NCI-H69 (cell line): ENCODE measurements at places on chromosomes 2 and 18.

DNA sequence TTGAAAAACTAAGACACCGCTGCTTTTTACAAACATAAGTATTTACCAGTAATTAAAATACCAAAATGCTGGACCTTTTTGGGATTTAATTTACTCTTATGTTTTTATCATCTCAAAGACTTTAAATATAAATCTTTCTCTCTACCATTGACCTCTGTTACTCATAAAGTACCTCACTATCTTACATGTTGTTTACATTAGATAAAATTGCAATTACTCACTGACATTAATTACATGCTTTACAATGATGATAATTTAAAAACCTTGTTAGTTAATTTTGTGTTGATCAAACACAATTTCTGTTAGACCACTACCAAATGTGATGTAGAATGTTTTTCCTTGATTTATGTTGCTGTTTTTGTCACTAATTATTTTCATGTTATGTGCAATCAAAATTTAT is 139.5 kb downstream of the PTH2R start:
- DNase-seq = peak; percentile 36

DNA sequence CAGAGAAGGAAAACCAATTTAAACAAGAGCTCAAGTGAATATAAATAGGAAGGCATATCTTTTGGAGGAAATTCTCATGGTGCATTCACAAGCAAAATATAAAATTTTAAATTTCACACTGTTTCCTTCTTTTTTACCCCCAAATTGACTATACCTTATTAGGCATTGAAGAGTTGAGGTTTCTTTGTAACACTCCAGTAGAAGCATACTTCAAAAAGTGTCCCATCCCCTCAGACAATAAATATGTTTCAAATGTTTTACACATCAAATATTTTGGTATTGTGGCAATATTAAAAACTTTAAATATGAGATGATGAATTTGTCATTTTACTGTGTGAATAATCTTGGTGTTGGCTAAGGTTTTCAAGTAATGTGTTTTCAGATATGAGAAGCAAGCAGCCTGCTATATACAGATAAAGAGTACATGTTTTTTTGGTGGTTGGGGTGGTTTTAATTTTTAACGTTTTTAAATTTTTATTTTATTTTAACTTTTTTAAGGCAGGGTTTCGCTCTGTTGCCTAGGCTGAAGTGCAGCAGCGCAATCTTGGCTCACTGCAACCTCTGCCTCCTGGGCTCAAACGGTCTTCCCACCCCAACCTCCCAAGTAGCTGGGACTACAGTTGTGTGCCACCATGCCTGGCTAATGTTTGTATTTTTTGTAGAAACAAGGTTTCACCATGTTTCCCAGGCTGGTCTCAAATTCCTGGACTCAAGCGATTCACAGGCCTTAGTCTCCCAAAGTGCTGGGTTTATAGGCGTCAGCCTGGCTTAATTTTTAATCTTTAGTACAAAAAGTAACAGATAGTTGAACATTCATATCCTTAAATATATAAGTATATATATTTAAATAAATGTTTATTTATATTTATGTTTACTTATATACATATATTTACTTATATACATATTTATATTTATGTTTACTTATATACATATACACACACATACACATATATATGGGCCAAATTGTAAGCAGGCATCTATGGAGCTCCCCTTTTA is 36.5 kb upstream of the DLX1 start:
- no peak for DNase-seq

DNA sequence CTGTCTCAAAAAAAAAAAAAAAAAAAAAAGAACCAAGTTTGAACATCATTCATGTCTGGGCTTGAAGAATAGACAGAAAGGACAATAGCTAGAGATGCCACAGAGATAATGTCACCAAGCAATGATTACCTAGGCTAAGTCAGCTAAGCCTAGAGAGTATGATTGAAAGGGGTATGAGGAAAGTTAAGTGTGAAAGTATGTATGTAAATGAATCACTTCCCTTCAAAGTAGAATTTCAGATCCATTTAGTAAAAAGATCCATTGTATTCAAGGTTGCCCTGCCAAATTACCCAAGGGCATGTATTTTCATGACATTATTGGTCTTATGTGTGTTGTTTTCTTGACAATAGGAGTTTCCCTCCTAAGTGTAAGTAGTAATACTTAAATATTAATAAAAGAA is 34.1 kb upstream of the SLC39A10 start:
- DNase-seq = no peak

DNA sequence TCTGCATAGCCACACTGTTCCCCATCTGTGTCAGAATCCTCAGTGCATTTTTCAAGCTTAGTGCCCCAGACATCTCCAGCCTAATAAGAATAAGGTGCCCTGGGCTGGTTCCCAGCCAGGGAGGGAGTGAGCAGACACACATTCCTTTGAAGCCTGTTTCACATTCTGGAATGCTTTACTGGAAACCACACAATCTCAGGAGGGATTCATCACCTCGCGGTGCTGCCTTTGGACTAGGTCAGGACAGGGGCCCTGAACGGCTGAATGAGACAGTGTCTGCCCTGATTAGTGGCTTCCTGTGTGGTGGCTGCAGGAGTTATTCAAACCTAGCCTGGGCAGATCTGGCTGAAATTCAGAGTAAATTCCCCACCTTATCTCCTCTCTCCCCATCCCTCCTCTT is 108.0 kb upstream of the LDAH start:
- DNase-seq = no peak

- DNase-seq = no peak
Observed at GRCh38 chr2:46087492-46087891, 209.7 kb upstream of the EPAS1 start.

GRCh38 chr2:150391779-150392178 is 95.7 kb downstream of the RND3 start:
- no peak for DNase-seq

GRCh38 chr18:79785831-79786230 is 11.9 kb upstream of the KCNG2 start:
- DNase-seq = no peak

- no peak for DNase-seq
Observed at GRCh38 chr2:191486584-191487320, 191.2 kb upstream of the NABP1 start.

- peak; percentile 12 for DNase-seq
Observed at GRCh38 chr2:203225423-203226039, 13.3 kb upstream of the CYP20A1 start.

DNA sequence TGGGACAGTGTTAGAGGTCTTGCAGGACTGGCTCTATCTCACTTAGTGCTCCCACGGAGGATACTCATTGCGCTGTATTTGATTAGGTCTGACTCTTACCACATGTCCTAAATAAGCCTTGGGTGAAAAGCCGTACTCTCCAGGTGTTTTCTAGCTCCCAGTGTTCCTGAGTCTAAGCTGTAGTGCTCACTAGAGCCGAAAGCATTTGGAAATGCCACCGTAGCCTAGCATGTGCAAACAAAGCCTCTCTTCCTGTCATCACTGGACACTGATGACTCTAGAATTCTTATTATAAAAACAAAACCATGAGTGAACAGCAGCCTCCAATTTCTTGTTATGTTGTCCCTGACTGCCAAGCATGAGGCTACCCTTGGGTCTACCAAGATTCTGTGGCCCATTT is 206.2 kb downstream of the TPGS2 start:
- no peak for DNase-seq

- DNase-seq = peak; percentile 29
Observed at GRCh38 chr2:84741182-84741822, 139.6 kb downstream of the TRABD2A start.

- DNase-seq = no peak
Observed at GRCh38 chr18:66226782-66227181, 377.1 kb downstream of the CDH19 start.

- no peak for DNase-seq
Observed at GRCh38 chr2:195490319-195490718, 166.7 kb upstream of the SLC39A10 start.

- no peak for DNase-seq
Observed at GRCh38 chr18:8695932-8696517, 9.3 kb upstream of the MTCL1 start.

- DNase-seq = no peak
Observed at GRCh38 chr18:59318460-59319050, at the start of gene CPLX4. Gene CPLX4 (minus strand): TSS chr18:59318649. CDS start chr18:59318462, 187 bp downstream.

- DNase-seq = no peak
Observed at GRCh38 chr2:160869411-160869810, 290.8 kb upstream of the TANK start.

GRCh38 chr18:62118328-62118727 is 68.5 kb downstream of the PIGN start:
- no peak for DNase-seq

DNA sequence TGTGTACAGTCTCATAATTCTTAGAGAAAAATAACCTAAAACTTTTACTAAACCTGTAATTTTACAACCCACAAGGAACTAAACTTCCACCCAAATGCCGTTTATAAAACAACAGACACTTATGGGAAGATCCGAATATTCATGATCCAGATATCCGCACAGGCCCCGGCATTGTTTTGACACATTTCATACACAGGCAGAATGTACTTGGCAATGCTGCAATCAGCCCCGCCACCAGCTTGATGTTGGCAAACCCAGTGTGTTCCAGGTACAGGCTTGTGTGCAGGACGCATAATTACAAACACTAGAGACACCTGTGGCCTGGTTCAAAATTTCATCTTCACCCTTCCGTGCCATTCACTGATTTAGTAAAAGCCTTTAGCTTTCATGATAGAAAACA is 393.0 kb upstream of the SALL3 start:
- no peak for DNase-seq

DNA sequence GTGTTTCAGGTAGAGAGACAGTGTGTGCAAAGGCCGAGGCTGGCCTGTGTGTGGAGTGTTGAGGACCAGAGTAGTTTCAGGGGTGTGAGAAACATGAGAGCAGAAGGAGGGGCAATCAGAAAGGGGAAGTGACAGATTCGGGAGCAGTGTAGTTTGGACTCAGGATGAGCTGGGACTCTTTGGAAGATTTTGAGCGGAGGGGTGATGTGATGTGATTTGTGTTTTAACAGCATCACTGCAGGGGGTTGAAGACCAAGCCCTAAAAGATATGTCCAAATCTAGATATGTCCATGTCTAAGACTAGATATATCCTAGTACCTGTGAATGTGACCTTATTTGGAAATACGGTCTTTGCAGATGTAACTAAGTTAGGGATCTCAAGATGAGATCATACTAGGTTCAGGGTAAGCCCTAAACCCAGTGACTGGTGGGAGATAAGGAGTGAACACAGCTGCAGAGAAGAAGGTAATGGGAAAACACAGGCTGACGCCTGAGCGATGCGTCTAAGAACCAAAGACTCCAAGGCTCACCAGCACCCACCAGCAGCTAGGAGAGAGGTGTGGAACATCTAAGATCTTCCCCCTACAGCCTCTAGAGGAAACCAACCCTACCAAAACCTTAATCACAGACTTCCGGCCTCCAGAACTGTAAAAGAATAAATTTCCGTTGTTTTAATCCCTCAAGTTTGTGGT is 38.5 kb upstream of the MYO3B start:
- DNase-seq = no peak
